ENCODE measurements at places on chromosomes 7 and 10.

- DNase-seq: no peak
These were observed 1.3 kb downstream of the CASP2 start for GRCh38 chr7:143289421-143289820.

GRCh38 chr10:86732771-86733170 lies 23.6 kb upstream of the BMPR1A start:
- no peak for DNase-seq

- no peak for DNase-seq
These were observed 53.4 kb downstream of the COL17A1 start for GRCh38 chr10:104032144-104032775.

DNA sequence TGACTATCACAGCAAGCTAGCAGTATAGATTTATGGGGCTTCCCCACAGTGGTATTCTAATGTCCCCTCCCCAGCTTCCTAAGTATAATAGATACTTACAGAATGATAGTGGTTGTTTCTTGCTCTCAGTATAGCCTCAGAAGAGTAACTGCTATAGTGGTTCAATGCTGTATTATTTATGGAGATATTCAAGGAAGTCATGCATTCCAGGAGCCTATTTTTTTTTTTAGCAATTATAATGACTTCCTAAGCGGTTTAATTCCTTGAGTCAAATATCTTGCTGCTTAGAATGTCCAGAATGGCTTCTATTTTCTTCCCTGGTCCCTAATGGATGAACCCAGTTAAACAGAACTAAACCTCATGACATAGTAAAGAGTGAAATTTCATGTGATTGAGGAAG lies 451.5 kb upstream of the SEMA3D start:
- no peak for DNase-seq

DNA sequence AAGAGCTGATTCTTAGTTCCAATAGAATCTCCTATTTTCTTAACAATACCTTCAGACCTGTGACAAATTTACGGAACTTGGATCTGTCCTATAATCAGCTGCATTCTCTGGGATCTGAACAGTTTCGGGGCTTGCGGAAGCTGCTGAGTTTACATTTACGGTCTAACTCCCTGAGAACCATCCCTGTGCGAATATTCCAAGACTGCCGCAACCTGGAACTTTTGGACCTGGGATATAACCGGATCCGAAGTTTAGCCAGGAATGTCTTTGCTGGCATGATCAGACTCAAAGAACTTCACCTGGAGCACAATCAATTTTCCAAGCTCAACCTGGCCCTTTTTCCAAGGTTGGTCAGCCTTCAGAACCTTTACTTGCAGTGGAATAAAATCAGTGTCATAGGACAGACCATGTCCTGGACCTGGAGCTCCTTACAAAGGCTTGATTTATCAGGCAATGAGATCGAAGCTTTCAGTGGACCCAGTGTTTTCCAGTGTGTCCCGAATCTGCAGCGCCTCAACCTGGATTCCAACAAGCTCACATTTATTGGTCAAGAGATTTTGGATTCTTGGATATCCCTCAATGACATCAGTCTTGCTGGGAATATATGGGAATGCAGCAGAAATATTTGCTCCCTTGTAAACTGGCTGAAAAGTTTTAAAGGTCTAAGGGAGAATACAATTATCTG lies 1.6 kb downstream of the LRRTM3 start:
- peak; percentile 79 for DNase-seq

DNA sequence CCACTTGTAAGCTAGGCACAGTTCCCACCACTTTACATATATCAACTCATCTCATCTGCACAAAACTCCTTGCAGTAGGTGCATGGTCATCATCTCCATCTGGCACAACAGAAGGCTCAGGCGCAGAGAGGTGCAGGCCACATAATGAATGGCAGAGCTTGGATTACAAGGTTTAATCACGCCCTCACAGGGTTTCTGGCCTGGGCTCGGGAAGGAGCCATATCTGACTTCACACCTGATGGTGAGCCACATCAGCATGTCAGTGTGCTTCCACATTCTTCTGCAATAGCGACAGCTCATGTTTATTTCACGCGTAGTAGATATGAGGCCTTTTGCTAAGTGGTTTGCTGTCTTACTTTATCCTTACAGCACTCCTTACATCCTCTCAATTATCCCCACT lies 650.2 kb downstream of the INHBA start:
- DNase-seq: no peak

- DNase-seq: no peak
These were observed 44.3 kb upstream of the FXYD4 start for GRCh38 chr10:43327171-43327570.

DNA sequence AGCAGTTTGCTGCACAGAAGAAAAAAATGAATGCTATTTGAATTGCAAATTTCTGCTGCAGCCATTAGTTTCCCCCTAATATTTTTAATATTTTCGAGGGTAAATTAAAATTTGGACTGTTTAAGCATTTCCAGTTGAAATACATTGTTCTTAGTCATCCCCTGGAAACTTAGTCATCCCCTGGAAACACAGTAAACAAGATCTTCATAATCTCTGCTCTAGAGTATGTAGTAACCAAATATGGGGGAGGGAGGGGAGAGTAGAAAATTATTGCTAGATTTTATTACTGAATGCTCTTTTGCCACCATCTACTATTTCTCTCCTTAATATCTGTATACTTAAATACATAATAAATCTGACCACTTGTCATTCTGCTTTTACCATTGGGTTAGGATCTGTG lies 1053.3 kb downstream of the SORCS1 start:
- DNase-seq: no peak

DNA sequence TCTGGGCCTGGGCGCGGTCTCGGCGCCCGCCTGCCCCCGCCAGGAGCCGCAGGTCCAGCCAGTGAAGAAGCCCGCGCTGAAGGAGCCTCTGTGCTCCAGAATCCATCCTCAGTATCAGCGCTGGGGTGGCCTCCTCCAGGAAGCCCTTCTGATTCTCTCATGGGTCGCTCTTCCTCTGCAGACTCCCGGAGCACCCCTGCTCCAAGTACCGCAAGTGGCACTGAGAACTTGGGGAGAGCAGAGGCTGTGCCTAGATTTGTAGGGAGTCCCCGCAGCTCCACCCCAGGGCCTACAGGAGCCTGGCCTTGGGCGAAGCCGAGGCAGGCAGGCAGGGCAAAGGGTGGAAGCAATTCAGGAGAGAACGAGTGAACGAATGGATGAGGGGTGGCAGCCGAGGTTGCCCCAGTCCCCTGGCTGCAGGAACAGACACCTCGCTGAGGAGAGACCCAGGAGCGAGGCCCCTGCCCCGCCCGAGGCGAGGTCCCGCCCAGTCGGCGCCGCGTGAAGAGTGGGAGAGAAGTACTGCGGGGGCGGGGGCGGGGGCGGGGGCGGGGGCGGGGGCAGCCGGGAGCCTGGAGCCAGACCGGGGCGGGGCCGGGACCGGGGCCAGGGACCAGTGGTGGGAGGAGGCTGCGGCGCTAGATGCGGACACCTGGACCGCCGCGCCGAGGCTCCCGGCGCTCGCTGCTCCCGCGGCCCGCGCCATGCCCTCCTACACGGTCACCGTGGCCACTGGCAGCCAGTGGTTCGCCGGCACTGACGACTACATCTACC lies at the start of gene ALOX5:
Gene ALOX5 (plus strand): TSS at position 641 of the 774 bp plus-strand sequence. CDS start 64 bp downstream, at position 705.
- DNase-seq: peak; percentile 32

DNA sequence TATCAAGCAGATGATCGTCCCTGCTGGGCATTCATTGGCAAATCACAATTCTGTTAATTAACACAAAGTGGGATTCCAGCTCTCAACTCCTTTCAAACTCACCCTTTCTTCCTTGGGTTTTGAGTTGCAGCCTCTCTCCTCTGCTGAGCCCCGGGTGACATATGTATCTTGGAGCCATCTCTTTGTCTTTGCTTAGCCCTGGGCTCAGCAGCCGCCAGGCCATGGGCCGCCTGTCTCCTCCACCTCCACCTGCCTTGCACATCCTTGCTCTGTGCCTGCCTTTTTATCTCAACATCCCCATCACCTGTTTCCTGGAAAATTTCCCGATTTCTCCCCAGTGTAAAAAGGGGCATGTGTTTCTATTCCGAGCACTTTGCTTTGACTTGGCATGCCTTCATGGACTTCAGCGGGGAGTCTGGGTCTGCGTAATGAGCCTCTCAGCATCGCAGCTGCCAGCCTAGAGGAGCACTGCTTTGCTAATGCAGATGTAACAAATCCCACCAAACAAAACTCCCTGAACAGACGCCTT lies 141.3 kb upstream of the AGK start:
- peak; percentile 55 for DNase-seq

DNA sequence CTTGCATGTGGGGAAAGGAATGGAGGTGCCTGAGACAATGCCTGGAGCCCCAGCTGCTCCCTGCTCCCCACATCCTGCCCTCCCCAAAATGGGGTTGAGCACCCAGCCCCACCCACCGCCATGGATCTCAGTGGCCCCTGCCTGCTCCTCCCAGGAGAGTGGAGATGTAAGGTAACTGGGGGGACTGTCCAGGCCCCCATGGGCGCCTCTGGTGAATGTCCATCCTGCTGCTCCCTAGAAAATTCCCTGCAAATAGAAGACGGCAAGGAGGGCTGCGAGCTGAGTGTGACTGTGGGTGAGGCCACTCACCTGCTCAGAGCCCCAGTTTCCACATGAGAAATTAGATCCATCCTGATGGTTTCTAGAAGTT lies 101.6 kb downstream of the RAMP3 start:
- no peak for DNase-seq
